ENCODE measurements at places on chromosomes 7 and 10. TPM values are rescaled to one million over a fixed set of nuclear protein-coding genes. Genes with fewer than 3 reads are reported as not detected.

TMEM140 gene
- polyA plus RNA-seq, result 34.7 TPM

AOC1 gene
- 0.11 TPM for polyA plus RNA-seq

PDK4 gene
- polyA plus RNA-seq, result not detected

SPDYE1 gene
- polyA plus RNA-seq, result 0.10 TPM

BAIAP2L1 gene
- polyA plus RNA-seq, result 0.49 TPM

SH2B2 gene
- polyA plus RNA-seq, result 64.5 TPM

PLCE1 gene
- polyA plus RNA-seq, result 0.49 TPM

CRYGN gene
- not detected for polyA plus RNA-seq

SFMBT2 gene
- 1.6 TPM for polyA plus RNA-seq

PPP1R17 gene
- not detected for polyA plus RNA-seq

TMEM270 gene
- not detected for polyA plus RNA-seq

CTAGE4 gene
- polyA plus RNA-seq, result not detected

CDHR1 gene
- not detected for polyA plus RNA-seq

IDI2 gene
- not detected for polyA plus RNA-seq

STEAP2 gene
- not detected for polyA plus RNA-seq

ADAP1 gene
- polyA plus RNA-seq, result 6.4 TPM

BTBD16 gene
- polyA plus RNA-seq, result not detected

VENTX gene
- polyA plus RNA-seq, result not detected

MKLN1 gene
- polyA plus RNA-seq, result 19.3 TPM

PARD3 gene
- polyA plus RNA-seq, result not detected
